DMS 273 treated with DMSO at 0.1 percent for 48 hours (cell line): ENCODE measurements at places on chromosomes 1 and 21.
A peak's percentile ranks its signal among the peaks of the same experiment; 100 is the strongest.

DNA sequence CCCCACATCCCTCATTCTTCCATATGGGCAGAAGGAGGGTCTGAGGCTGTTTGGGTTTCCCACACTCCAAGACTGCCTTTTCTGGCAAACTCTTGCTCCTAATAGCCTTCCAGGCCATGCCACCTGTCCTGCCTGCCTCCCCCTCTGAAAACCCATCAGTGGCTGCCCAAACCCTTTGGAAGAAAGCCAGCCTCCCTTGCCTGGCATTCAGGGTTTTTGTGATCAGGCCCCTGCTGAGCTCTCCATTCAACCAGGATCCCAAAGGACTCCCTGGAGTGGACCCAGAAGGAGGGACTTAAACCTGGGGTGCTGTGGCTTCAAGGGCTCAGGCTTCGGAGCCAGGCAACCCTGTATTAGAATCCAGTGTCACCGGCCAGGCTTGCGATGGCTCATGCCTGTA lies 4.2 kb upstream of the GUCA2A start:
- DNase-seq: peak; percentile 43

- no peak for DNase-seq
Observed at GRCh38 chr1:152786077-152786476, at the start of gene LCE1E. Gene LCE1E, plus strand, starts transcription at chr1:152786257. Its CDS starts 1,043 bp downstream, at chr1:152787300.

- DNase-seq: no peak
Observed at GRCh38 chr1:6599141-6599975, 3.3 kb downstream of the KLHL21 start.

- no peak for DNase-seq
Observed at GRCh38 chr1:117753232-117753631, 147.4 kb downstream of the TENT5C start.

- DNase-seq: no peak
Observed at GRCh38 chr1:7003676-7004075, 218.4 kb downstream of the CAMTA1 start.

DNA sequence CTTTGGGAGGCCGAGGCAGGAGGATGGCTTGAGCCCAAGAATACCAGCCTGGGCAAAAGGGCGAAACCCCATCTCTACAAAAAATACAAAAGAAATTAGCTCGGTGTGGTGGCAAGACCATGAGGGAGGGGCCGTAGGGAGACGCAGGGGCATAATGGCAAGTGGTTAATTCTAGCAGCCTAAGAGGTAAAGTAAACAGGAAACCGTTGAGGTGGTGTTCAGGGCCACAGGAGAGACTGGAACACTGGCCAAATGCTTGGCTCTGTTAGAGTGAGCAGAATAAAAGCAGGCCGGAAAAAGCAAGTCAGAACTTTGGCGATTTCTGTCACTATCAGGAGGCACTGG lies 89.2 kb downstream of the RIPK4 start:
- DNase-seq: no peak

DNA sequence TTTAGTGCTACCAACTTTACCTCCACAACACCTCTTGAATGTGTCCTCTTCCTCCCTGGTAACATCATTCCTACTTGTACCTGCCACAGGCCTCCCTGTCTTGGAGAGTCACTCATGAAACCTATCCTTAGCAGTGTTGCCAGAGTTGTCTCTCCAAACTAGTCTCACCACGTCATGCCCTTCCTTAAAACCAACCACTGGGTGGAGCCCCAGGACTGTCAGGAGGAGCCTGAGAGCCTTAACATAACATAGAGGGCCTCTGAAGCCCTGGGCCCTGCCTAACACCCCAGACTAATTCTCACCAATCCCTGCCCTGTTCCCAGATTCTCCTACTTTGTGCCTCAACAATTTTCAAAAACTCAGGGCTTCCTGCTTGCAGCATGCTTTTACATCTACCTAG lies 65.3 kb downstream of the ZNF697 start:
- peak; percentile 1 for DNase-seq

DNA sequence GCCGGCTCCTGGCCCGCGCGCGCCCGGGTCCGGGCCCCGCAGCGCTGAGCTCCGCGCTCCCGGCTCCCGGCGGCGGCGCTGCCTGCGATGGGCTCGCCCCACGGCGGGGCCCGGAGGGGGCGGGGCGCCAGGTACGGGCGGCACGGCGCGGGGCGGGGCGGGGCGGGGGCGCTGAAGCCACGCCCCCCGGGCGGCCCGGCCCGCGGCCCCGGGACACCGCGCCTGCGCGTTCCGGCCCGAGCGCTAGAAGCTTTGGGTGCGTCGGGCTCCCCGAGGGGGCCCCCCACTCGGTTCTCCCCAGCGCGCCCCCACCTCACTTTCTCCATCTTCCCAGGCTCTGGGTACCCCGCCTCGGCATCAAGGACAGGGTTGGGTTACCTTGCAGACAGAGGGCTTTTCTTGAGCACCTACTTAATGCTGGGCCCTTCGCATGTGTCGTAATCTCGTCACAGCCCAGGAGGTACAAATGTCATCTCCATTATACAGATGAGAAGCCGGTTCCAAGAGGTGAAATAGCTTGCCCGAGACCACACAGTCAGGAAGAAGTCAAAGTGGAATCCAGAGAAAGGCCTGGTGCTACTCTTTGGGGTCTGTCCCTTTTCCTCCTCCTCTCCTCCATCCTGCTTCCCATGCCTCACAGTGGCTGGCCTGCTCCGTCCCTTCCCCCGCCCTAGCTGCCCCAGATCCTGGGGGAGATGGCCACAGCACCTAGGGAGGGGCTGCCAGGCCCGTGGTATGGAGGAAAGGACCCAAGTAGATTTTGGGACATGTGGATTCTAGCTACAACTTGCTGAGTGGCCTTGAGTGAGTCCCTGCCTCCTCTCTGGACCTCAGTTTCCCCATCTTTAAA lies 46.5 kb downstream of the RAP1GAP start:
- no peak for DNase-seq

DNA sequence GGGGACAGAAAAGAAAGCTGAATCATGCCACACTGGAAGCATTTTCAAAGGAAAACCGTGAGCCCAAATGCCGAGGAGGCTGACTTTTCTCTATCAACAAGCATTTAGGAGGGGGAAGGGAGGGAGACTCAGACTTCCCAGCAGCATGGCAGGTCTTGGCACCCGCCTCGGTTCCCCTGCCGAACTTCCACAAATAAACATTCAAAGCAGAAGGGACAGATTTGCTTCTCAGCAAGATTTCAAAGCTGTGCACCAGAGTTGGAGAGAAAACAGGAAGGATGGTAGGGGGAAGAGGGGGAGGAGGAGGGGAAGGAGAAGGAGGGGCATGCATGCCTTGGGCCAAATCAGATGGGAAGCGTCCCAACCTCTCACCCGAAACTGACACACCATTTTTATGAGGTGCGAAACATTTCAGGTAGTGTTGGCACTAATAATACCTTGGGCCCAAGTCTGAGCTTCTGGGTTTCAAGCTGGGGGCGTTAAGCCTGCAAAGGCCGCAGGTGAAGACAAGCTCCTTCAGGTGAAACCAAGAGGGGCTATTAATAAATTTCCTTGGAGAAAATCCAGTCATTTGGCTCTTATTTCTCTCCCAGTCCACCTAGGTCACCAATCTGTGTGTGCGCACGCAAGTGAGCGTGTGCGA lies 26.4 kb downstream of the ABCA4 start:
- peak; percentile 58 for DNase-seq

DNA sequence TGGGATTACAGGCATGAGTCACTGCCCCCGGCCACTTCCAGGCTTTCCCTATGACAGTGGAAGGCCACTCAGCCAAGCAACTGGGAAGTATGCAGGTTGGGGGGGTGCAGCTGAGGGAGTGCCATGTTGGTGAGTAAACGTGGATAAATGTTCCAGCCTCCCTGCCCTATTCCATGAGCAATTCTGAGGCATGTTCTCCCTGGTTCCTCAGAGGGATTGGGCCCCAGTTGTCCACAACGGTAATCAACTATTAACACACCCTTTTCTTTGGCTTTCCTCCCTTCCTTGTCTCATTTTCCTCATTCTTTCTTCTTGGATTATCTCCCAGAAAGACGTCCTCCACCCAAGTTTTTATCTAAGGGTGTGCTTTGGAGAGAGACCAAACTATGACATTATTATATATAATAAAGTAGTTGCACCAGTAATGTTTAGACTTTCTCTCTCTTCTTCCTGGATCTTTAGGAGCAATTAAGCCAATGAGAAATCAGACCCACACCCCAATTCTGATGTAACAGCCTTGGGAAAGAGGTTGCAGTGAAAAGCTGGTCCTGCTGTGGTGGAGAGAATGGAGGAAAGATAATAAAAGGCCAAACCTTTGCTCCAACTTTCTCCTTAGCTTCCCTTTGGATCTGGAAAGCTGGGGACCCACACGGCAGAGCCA lies 6.8 kb upstream of the SLAMF9 start:
- no peak for DNase-seq

DNA sequence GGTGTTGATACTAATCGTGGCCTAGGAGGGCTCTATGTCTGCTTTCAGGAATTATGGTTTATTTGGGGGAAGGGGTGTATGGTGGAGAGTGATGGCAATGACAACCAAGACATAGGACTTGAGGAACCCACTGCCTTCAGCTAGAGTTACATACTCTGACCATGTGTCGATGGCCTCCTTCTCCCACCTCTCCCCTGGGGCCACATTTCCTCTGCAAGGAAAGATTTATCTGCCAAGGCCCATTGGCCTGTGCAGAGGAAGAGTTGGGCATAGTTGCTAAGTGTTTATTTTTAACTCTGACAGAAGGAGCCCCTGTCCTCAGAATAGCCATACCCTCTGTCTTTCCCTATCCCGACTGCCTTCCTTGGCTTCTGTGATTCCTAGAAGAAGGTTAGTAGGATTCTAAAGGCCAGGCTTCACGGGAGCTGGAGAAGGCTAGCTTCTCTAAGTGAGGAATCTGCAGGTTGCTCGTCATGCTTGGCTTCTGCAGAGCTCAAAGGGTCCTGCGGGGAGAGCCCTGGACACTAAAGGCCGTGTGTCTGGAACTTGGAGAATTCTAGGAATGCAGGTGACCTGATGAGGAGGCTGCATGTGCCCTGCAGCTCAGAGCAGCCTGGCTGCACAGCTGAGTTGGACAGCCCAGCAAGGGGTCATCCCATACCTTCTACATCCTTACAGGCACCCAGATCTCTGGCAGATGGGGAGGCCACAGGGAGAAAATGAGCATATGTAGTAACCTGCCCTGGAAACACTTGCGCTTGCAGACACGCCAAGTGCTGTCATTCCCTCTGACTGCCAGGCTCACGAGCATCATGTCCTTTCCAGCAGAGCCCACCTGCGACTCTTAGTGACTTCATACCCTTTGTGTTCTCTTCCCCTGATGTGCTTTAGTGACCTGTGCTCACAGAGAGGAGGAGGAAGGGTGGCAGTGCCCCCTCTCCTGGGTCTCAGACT lies 9.7 kb downstream of the MAPKAPK2 start:
- DNase-seq: no peak

- DNase-seq: no peak
Observed at GRCh38 chr1:53342735-53343470, 15.0 kb upstream of the LRP8 start.

GRCh38 chr1:93616221-93616995 lies 65.2 kb downstream of the BCAR3 start:
- no peak for DNase-seq

DNA sequence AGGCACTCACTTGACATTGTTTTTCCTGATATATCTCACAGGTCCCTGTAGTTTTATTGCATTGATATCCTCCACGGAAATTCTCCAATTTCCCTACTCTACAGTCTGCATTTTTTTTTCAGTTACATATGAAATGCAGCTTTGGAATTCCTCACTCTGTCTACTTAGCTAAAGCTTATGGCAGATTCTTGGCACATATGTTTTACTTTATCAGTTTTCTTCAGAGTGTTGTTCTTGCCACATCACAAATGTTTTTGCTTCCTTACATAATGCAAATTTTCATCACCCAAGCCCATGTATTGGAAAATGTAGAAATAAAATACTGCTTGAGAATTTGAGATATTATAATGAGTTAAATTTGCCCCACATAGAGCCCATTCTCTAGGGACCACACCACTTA lies 1895.1 kb downstream of the MRPL39 start:
- DNase-seq: no peak

DNA sequence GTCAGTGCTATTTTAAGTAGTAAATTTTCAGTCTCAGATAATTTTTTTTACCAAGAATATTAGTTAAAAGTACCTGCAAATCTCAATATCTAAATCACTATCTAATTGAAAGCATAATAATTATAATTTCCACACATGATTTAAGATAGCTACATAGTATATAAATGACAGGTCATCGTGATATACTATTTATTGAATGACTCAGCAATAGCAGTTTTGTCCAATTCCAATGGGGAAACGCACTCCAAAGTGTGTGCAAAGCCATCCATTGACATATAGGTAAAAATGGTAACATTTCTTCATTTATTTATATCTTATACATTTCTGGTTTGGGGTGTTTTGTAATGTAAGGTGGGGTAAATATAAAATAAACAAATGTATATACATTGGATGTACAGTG lies 19.5 kb downstream of the ADGRL4 start:
- no peak for DNase-seq

GRCh38 chr1:31571340-31572295 lies 4.7 kb upstream of the TINAGL1 start:
- DNase-seq: no peak

GRCh38 chr1:113984710-113985109 lies 5.4 kb downstream of the OLFML3 start:
- DNase-seq: no peak

- DNase-seq: peak; percentile 58
Observed at GRCh38 chr1:167130829-167131510, 37.1 kb downstream of the STYXL2 start.

- DNase-seq: no peak
Observed at GRCh38 chr1:206558794-206559671, 51.7 kb downstream of the RASSF5 start.

DNA sequence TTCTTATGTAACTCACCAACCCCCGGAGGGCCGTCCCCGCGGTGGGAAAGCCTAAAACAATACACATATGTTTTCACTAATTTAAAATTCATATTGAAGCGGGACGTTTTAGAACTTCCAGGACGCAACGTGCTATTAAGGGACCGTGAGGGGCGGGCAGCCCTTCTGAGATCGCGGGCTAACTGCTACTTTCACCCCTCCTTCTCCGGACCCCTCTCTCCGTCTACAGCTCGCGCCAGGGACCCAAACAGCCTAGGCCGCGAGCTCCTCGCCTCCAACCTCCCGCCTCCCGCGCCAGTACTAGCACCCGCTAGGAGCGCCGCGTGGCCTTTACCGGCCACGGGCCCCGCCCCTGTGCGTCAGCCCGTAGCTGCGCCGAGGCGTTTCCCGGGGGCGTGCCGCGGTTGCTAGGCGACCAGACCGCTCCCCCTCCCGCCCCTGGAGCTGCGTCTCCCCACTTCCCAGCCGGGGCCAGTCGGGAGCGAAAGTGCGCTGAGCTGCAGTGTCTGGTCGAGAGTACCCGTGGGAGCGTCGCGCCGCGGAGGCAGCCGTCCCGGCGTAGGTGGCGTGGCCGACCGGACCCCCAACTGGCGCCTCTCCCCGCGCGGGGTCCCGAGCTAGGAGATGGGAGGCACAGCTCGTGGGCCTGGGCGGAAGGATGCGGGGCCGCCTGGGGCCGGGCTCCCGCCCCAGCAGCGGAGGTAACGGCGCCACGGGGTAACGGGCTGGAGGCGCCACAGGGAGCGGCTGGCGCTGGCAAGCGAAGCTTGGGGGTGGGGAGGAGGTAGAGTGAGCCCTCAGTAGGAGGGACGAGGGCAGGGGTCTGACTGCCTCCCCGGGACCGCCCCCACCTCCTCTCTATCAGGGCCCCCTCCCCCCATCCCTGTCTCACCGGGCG lies at the start of gene DYRK3:
Gene DYRK3 (plus strand): TSS at position 457 of the 898 bp plus-strand sequence. CDS start 168 bp downstream, at position 625.
- DNase-seq: peak; percentile 90

- no peak for DNase-seq
Observed at GRCh38 chr1:223264529-223264928, 99.4 kb downstream of the SUSD4 start.
